ENCODE measurements at places on chromosomes 3 and 15.

DNA sequence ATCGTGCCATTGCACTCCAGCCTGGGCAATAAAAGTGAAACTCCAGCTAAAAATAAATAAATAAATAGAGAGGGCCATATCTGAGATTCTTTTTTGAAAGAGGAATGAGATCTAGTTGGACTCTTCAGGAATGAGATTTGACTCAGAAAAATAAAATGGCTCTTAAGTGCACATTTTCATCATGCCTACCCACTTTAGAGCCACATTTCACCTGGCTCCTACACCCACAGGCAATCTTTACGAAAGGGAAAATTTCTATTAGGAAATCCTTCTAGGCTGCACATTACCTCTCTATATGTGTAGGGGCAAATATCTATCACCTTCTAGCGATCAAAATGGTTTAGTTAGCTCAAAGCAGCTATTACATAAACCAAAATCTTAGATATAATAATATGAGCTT lies 16.9 kb upstream of the NLGN1 start:
- no peak for DNase-seq

GRCh38 chr15:72890043-72890442 lies 106.5 kb upstream of the ADPGK start:
- DNase-seq: no peak

GRCh38 chr15:27668471-27669220 lies 430.5 kb downstream of the OCA2 start:
- no peak for DNase-seq

- DNase-seq: no peak
These were observed 179.3 kb downstream of the FNDC3B start for GRCh38 chr3:172218350-172219323.

GRCh38 chr3:152621006-152621868 lies 213.7 kb upstream of the P2RY1 start:
- no peak for DNase-seq

- no peak for DNase-seq
These were observed 460.7 kb downstream of the ROBO1 start for GRCh38 chr3:79306934-79307570.

DNA sequence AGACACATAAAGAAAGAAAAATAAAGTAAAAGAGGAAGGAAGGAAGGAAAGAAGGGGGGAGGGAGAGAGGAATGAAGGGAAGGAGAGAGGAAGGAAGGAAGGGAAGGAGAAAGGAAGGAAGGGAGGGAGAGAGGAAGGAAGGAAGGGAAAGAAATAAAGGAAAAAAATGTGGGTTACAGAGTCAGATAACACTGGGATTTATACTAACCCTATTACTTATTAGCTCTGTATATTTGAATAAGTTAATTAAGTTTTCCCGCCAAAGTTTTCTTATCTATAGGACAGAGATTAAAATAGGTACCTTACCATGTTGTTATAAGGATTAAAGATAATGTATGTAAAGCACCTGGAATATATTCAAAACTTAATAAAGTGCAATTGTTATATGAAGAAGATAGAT lies 439.3 kb upstream of the KCNMB2 start:
- no peak for DNase-seq

- DNase-seq: no peak
These were observed 48.5 kb upstream of the SLC12A8 start for GRCh38 chr3:125261031-125261430.

GRCh38 chr3:6601374-6601773 lies 259.5 kb upstream of the GRM7 start:
- DNase-seq: no peak

- no peak for DNase-seq
These were observed 20.4 kb upstream of the PCOLCE2 start for GRCh38 chr3:142909282-142909681.

DNA sequence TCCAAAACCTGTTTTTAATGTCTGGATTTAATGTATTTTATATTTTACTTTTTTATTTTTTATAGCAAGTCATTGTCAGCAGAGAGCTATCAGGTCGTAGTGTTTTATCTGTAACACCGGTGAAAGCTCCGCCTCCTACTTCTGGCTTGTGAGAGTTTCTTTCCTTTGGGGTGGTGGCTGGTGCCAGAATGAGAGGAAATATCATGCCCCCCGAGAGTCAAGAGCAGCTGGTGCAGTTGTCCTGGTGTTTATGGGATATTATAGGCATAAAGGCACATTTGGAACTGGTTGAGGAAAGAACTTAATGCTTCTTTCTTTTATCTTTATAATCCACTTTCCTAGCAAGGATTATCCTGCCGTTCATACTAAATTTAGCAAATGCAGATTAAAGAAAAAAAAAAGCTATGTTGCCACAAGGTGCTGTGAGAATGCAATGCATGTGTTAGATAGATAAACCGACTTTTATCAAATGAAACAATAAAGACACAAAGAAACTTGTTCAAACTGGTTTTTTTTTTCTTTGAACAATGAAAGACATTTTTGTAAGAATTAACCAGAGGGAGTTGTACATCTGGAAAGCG lies 260.1 kb upstream of the PLSCR5 start:
- no peak for DNase-seq

GRCh38 chr3:31343075-31343474 lies 189.7 kb upstream of the STT3B start:
- no peak for DNase-seq

GRCh38 chr15:78626381-78626995 lies 5.7 kb upstream of the CHRNA3 start:
- DNase-seq: peak; percentile 3

- no peak for DNase-seq
These were observed 10.9 kb upstream of the RFT1 start for GRCh38 chr3:53140847-53141845.

DNA sequence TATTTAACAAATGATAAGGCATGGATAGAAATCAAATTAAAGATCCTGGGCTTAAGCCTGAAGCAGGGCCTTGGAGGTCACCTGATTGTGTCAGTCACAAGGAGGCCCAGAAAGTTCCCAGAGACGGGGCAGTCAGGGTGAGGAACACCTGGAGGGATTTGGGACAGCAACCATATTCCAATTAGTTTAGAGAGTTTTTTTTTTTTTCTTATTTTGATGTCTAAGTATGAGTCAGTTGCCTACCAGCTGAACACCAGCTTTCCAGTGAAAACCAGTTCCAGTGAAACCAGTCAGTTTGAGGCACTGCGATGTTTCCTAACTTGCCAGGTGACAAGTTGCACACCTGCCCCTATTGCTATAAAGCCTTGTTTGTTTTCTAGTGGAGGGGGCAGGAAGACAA lies 350.7 kb upstream of the AZI2 start:
- DNase-seq: no peak

DNA sequence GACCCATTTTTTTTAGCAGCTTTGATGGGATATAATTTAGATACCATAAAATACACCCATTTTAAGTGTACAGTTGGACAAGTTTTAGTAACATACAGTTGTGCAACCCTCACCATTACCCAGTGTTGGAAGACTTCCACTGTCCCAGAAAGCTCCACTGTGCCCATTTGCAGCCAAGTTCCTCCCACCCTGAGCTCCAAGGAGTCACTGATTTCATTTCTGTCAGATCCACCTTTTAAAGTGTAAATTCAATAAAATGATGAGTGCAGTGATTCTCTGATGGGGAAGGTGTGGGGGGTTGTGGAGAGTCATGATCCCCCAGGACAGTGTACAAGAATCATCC lies 93.2 kb upstream of the IGF1R start:
- no peak for DNase-seq

DNA sequence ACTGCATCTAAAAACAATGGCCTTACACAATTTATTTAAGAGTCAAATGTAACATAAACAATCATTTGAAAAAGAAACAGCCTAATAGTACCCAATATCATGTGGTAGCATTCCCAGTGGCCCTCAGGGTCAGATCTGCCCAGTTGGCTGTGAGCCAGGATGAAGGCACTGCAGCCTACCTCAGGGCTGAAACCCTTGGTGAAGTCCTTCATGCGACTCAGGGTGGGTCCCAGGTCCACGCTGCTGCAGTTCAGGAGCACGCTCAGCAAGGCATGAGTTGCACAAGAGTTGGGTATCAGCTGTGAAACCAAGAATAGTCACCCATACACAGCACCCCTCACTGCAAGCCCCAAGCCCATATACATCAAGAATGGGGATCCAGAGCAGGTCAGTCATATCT lies 37.1 kb downstream of the SEMA3G start:
- no peak for DNase-seq

DNA sequence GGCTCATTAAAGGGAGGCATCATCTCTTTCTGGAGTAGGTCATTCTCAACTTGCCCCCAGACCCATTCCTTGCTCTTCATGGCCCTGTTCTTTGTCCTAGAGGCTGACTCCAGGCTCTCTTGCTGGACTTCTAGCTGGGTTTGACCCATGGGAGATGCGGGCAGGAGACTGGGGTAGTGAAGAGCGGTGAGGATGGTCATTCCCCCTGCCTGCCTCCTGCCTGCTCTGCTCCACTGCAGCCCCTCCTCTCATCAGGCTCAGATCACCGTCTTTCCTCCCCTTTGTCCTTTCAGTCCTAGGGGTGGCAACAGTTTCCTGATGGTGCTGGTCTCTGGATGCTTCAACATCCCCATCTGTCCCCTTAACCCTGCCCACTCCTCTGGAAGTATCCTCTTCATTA lies 170.9 kb downstream of the ABHD5 start:
- DNase-seq: no peak

- DNase-seq: no peak
These were observed 232.2 kb downstream of the ADAMTS17 start for GRCh38 chr15:100109486-100110035.

DNA sequence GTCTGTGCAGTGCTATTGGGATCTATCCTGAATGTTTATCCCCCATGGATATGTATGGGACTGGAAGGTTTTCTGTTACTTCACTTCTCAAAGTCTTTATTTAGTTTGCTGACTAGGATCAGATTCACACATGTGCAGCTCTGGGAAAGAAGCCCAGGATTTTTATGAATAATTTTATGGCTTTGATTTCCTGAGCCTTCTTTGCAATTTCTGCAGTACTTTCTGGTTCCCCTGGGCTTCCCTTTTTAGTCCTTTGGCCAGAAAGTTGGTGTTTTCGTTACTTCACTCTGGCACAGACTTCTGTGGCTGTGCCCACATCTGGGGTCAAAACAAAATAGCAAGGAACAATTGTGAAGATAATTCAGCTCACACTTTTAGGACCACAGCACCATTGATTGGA lies 721.0 kb downstream of the OTOL1 start:
- DNase-seq: no peak

GRCh38 chr3:46843508-46843907 lies 19.7 kb downstream of the MYL3 start:
- no peak for DNase-seq

DNA sequence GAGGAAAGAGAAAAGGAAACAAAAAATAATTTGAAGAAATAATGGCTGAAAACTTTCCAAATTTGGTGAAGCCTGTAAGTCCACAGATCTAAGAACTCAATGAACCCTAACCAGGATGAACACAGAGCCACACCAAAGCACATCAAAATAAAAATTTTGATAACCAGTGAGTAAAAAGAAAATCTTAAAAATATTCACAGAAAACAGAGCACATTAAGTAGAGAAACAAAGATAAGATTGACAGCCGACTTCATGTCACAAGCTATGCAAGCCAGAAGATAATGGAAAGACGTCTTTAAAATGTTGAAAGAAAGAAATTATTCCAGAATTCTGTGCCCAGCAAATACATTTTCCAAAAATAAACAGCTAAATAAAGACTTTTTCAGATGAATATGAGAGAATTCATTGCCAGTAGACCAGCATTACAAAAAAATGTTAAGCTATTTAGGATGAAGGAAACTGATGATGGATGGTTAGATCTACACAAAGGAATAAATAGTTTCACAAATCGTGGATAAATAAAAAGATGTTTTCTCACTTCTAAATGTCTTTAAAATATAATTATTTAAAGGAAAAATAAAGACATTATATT lies 140.2 kb upstream of the SKOR1 start:
- no peak for DNase-seq

DNA sequence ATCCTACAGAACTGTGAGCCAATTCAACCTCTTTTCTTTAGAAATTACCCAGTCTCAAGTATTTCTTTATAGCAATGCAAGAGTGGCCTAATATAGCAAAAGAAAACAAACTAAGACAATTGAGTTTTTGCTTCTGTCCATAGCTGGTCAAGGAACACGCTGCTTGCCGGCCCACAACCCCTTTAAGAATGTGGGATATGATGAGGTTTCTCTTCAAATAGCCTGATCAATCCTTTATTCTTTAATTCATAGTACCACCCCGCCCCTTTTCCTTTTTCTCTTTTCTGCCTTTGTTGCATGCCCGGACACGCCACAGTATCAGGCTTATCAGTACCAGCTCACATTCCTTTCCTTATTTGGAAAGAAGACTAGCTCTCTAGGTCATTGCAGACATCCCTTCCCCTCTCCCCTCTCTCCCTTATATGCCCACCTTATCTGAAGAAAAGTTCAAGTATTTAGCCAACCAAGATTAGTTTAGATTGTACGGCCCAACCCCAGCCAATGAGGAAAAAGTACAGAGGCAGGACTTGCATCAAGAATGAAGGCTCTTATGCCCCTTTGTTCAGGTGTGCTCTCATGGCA lies 404.5 kb downstream of the OCA2 start:
- no peak for DNase-seq

- DNase-seq: no peak
These were observed 236.6 kb downstream of the TBC1D5 start for GRCh38 chr3:17505856-17506255.

GRCh38 chr15:79071901-79072300 lies 18.7 kb downstream of the RASGRF1 start:
- no peak for DNase-seq

GRCh38 chr3:31532587-31533168 lies at the start of gene STT3B:
STT3B (plus strand) TSS chr3:31532925; CDS start chr3:31532999, 74 bp downstream.
- peak; percentile 82 for DNase-seq

DNA sequence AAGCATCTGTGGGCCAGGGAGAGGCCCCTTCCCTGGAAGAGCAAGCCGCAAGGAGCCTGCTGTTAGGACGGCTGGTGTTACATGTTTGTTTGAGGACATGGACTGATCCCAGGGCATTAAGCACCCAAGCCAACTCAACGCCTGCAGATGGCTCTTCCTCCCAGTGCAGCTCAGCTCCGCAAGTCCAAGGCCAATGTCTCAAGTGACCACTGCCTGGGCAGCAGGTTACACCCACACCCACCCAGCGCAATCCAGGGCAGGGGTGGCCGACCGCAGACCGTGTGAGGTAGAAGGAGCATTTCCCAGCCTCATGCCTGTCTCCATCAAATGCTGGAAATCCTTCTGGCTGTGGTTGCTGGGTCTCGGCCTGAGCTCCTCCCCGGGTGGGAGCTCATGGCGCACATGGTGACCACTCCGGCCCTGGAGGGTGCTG lies 14.5 kb downstream of the GP5 start:
- DNase-seq: no peak
